ENCODE measurements at places on chromosomes 13 and 19.

DNA sequence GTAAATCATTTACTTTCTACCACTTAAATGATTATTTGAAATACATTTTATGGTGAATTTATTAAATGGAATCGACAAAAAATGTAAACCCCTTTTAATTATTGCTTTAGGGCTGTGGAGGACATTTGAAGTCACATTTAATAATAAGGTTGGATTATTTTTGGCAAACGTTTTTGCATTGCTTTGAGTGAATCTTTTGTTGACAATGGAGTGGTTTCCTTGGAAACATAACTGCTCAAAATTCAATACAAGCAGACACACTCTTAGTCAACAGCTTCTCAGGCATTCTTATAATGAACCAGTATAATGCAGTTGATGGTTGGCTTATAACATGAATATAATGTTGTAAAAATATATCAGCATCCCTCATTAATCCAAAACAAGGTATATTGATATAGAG lies 104.7 kb downstream of the DCLK1 start:
- DNase-seq: no peak

- no peak for DNase-seq
These were observed 103.9 kb upstream of the UBL3 start for GRCh38 chr13:29954082-29955028.

DNA sequence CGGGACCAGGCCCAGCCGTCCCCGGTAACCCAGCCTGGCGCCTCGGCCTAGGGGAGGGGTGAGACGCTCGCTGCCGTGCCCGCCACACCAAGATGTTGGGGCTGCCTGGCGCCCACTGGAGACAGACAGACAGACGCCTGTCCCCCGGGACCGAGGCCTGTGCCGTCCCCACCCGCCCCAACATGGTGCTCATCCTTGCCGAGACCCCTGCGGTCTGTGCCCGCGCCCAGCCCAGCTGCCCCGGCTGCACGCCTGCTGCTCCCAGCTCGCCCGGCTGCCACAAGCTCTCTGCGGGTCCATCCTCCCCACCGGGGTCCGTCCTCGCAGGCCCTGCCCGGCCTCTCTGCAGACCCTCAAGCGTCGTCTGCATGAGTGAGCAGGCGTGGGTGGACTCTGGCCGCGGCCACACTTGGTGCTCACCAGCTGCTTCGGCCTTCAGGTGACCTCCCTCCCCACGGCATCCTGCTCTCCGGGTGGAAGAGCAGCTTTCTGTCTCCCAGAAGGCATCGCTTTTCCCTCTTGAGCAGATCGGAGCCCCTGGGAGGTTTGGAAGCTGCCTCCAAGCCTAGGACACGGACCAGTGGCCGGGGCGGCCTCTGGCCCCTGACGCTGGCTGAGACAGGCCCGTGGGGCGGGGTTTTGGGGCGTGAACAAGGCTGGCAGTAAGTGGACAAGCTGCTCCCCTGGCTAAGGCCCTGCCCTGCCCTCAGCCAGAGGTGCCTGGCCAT lies 6.7 kb upstream of the TMPRSS9 start:
- DNase-seq: no peak

DNA sequence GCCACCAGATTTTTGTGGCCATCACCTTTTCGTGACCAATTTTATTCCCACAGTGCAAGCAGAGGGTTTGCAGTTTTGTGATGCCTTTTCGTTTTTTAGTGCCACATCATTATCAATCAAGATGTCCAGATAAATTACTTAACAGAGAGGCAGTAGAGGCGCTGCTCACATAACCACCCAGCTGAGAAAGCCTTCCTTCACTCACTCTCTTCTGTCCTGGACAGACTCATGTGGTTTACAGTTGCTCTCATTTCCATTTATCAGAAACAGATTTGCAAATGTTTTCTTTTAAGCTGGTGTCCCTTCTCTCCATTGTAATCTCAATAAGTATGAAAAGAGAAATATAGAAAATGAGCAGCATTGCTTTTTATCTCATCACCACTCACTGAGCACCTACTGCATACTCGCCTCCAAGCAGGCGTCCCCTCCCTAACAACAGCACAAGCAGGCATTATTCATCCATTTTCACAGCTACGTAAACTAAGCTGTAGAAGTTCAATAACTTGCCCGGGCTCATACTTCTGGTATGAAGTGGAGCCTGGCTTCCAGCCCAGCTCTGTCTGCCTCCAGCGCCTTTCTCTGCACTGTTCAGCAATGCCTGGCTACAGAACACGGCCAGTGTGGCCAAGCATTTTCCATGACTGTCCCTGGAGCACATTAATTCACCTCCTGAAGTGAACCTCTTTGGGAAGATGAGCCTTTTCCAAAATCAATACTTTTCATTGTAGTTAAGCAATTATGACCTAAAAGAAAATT lies 34.6 kb upstream of the KATNAL1 start:
- DNase-seq: peak; percentile 54

DNA sequence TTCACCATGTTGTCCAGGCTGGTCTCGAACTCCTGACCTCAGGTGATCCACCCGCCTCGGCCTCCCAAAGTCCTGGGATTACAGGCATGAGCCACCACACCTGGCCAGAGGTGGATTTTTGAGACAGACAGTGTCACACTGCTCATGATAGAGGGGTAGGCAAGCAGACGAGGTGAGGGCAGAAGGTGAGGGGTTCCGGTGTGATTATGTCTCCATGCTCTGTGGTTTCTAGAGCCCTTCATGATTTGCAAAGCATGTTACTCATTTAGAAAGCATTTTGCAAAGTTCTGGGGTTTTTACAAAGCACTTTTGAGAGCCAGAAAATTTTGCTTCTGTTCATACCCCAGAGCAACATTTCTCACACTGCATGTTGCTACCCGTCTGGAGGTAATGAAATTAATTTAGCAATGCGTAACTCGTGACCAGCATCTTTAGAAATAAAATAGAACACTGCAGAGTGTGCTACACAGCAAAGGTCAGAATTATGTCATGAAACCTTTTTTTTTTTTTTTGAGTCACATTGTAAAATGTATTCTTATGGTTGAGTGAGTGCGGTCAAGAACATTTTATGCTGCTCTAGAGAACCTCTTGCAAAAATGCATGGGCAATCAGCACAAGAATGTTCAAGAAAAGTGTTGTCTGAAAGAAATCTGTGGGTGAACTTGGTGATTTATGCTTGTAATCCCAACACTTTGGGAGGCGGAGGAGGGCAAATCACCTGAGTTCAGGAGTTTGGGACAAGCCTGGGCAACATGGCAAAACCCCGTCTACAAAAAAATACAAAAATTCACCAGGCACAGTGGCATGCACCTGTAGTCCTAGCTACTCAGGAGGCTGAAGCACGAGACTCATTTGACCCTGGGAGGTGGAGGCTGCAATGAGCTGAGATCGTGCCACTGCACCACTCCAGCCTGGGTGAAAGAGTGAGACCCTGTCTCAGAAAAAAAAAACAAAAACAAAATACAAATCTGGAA lies 58.0 kb downstream of the MAP4K1 start:
- no peak for DNase-seq

DNA sequence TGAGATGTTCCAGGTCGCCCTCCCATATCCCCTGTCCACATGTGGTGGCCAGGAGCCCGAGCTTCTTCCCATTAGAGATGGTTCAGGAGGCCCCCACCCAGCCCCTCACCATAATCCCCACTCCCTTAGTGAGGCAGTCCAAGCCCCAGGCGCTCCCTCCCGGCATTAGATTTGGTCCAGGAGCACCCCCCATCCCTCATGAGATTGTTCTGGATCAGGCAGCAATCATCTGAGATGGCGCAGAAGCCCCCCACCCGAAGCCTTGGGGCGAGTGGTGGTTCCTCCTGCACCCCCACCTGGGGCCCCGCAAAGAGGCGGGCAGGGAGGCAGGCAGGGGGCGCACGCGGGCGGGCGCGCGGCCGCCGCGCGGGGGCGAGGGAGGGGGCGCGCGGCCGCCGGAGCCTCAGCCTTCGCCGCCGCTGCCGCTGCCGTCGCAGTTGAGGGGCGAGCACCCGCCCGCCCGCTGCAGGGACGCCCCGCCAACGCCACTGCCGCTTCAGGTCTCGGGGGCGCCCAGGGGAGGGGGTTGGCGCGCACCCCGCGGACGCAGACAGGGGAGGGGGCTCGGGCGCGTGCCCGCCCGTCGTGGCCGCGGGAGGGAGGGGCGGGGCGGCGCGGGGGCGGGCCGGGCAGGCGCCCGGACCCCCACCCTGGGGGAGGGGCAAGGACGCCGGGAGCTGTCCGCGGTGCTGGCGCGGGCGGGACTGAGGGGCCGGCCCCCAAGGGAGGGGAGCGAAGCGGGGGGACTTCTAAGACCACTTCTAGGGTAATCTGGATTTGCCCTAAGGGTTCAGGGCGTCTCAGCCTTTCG lies 46.4 kb upstream of the SHKBP1 start:
- peak; percentile 93 for DNase-seq

GRCh38 chr19:1469255-1470054 lies 9.6 kb downstream of the C19orf25 start:
- no peak for DNase-seq
